ENCODE measurements at places on chromosomes 7 and 10.

- peak; percentile 88 for DNase-seq
These were observed 110.6 kb upstream of the EFCAB10 start for GRCh38 chr7:105691680-105692564.

- DNase-seq: no peak
These were observed 160.0 kb upstream of the KLF6 start for GRCh38 chr10:3945026-3945425.

DNA sequence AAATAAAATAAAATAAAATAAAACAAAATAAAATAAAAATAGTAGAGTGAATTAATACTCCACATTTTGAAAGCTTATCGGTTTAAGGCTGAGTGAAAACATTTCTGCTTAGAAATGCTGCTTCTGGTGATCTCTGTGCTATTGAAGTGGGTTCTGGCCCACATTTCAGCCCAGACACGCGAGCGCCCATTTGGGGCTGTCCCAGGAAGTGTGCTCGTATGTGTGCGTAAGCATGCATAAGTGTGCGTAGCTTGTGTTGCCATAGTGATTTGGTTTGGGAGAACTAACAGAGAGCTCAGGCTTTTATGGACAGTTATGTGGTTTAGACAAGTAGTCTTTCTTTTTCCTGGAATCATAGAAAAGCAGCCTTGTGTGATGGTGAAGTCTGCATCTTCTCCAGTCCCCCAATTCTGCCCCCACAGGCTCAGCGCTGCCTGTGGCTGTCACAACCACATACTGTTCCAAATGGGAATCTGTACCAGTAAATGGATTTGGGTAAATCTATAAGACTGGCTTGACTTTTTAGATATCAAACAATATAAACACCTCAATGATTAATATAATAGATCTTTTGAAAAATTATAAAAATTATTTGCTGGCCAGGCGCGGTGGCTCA lies 29.8 kb upstream of the PURB start:
- no peak for DNase-seq

DNA sequence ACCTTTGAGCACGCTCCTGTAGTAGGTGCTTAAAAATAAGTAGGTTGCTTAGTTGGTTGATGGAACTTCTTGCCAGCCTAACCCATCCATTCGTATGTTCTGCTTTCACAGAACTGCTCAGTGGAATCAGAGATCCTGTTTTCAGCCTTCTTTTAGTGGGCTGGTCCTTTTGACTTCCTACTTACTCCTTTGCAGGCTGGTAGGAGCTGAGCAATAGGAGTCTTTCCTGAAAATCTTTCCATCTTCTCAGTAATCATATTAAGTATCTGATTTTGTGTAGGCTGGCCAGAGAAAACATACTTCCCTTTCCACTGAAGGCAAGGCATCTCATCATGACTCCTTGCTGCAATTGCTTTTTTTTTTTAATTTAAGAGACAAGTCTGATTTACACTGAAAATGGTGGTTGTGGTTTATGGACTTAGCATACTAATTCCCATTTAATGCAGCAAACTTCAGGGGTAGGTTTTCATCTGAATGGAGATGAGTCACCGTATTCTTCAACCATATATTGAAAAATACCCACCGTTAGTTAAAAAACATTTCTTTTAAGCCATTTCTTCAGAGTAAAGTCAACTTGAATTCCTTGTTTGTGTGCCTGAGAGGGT lies 208.0 kb downstream of the ZNF365 start:
- DNase-seq: peak; percentile 87

- peak; percentile 2 for DNase-seq
These were observed 43.0 kb upstream of the IMMP2L start for GRCh38 chr7:111605246-111605645.

DNA sequence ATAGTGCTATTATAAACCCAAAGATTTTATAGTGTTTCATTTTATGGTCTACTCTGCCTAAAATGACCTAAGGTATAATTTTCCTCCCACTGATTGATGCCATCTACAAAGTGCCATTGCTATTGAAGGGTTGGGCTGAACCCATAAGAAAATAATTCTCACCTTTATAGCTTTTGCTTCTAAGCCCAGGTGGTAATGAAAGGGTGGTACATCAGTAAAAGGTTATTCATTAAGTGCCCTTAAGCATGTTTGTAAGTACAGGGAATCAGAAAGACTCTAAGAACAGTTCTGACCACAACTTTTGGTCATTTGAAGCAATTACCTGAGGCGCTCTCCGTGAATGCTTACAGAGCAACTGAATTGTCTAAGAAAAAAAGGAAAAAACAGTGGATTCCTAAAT lies 1247.3 kb downstream of the NXPH1 start:
- DNase-seq: no peak

- DNase-seq: peak; percentile 25
These were observed 26.2 kb upstream of the BMPR1A start for GRCh38 chr10:86730227-86730626.

DNA sequence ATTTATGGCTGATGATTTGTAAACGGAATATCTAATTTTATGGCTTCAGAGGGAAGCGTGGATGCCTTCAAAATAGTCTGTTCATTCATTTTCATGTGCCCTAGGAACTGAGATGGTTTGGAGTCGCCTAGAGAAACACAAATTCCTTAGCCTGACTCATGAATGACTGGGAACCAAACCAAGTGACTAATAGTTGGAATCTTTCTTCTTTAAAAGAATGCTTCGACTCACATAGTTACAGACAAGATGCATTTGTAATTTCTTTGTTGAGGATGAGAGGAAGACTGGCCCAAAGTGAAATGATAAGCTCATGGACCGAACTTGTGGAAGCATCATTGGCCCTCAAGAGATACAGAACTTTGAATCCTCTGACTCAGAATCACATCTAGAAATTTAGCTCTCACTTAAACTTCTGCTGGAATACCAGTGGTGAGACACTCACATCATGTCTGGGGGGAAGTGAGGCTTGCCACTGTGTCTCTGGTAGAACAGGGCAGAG lies 1107.2 kb downstream of the NRG3 start:
- DNase-seq: peak; percentile 91

GRCh38 chr7:93327006-93327633 lies 95.0 kb downstream of the VPS50 start:
- peak; percentile 79 for DNase-seq

GRCh38 chr7:101953248-101953819 lies 135.9 kb downstream of the CUX1 start:
- DNase-seq: peak; percentile 93

DNA sequence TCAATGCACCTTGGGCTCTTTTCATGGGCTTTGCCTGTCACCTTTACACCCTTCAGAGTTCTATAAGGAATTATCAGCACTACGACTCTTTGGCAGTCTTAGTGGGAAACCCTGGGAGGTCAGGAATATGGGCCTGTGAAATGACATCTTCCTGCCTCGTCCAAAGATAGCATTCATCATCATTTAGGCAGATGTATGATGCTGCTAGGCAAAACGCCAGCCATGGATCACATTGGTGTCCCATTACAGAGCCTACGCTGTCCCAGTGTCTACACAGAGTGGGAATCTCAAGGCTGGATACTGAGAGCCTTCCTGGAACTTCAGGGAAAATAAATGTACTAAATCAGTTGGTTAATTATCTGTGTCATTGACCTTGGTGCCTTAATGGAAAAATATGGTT lies 259.4 kb upstream of the CELF2 start:
- peak; percentile 22 for DNase-seq

- peak; percentile 72 for DNase-seq
These were observed 25.3 kb downstream of the ANXA8 start for GRCh38 chr10:47458466-47459154.

GRCh38 chr10:129028451-129028850 lies 438.6 kb upstream of the MGMT start:
- no peak for DNase-seq

All from fibroblast of mammary gland (primary cell).